ENCODE measurements at places on chromosomes 4 and X.

DNA sequence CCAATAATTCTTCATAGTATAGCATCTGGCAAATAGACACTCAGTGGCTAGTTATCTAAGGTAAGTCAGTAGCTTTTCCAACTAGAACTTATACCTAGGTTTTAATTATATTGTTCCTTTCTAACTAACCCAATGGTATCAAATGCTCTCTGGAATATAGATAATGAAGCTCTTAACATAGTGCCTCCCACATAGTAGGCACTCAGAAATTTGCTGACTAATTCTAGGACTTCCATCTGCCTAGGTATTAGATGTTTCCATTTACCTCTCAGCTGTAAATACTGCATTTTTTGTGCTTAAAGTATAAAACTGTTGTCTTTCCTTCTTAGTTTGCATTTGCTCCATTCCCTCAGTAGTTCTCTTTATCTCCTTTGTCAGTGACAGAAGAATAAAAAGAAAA, 214.3 kb upstream of the SPRY1 start:
- DNase-seq: no peak

GRCh38 chr4:98908703-98909262, 20.1 kb downstream of the EIF4E start:
- DNase-seq: no peak

- DNase-seq: no peak
These were observed 28.1 kb downstream of the SLC25A43 start for GRCh38 chrX:119427024-119427794.

DNA sequence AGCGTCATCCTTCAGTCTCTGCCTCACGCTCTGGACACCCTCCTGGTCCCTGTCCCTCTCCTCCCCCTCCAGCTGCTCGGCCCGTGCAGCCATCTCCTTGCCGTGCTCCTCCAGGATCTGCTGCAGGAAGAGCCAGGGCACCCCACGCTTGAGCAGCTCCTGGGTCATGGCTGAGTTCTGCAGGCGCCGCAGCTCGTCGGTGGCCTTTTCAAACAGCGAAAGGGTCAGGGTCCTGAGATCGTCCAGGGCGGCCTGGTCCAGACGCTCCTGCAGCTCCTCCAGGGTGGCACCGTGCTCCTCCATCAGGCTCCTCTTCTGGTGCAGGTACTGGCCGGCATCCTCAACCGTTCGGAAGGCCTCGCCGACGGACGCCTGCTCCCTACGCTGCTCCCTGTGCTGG, 85.8 kb downstream of the EVC2 start:
- no peak for DNase-seq

DNA sequence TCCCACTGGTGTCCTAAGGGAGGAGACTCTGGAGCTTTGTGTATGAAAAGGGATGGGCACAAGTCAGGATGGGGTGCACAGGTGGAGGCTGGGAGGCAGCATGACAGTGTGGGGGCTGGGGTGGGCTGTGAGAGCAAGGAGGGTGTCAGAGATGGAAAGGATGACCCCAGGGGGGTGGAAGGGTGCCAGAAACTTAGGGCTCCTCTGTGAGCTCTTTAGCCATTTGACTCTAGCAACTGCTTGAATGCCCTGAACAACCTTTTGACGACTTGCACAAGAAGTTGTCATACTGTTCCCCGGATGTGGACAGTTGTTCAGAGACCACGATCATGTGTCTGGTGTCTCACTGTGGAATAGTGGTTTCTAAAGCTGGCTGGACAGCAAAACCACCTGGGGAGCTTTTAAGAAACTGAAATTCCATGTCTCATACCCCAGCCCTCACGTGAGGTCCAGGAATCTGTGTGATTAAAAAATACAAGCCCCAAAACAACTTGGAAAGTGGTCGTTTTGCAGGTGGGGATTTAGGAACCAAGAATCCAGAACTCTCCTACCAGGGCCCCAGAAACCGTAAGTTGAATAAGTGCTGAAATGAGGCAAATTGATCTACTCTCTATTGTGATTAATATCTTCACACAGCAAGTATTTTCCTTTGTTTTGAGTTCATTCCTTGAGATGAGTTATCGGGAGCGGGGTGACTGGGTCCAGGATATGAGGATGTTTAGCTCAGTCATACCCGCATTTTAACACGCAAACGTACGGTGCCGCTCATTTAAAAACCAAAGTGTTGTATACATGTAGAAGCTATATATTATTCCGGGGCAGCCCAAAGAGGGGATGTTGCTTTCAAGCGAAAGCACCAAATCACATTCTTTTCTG, 3.4 kb downstream of the RHOH start:
- no peak for DNase-seq

Measured in NCI-H146 (cell line).